ENCODE measurements at places on chromosomes 5 and 9.

DNA sequence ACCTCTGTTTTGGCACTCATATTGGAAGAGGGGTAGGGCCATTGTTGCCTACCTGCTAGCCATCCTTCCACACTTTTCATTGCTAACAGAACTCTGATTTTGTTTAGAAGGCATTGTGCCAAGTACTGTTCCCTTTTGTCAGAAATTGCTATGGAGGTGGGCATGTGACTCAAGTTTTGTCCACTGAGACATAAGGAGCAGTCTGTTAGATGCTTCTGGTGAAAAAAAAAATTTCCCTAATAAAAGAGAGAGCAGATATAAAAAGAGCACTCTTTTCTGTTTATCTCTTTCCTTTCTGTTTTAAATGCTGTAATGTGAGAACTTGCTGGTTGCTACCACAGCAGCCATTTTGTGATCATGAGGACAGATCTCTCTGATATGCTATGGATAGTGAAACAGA lies 21.9 kb upstream of the THG1L start:
- DNase-seq, result no peak

DNA sequence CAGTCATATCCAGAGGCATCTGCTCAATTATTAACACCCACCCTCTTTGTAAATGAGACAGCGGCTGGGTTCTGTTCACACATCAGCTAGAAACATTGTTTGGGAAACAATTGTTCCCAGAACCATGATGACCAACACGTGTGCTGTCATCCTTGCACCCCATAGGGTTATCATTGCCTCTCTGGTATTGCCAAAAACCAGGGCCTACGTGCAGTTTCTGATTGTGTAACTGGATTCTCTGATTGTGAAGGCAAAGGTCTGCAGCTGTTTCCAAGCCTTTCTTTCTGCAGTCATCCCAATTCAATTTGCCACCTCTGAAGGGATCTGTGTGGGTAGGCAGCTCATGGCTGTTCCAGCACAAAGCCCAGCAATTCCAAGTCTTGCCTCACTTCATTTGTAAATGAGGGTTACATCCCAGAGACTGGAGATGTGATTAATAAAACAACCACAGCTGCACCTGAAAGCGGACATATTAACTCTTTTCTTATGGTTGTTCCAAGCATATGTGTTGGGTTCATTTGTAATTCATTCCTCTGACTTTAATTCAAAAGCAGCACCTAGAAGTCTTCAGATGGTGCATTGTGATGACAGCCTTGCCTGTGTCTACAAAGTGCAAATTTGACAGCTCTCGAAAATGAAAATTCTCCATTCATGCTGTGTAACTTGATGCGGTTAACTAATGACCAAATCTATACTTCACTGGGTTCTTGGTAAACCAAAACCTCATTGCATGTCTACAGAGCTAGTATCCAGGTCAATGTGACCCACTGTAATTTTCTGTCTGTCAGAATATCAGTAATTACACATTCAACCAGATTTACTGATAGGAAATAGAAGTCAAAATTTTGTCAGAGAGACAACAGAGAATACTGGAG lies 66.6 kb downstream of the YIPF5 start:
- no peak for DNase-seq

- no peak for DNase-seq
These were observed 119.0 kb upstream of the DAPK1 start for GRCh38 chr9:87378676-87379075.

DNA sequence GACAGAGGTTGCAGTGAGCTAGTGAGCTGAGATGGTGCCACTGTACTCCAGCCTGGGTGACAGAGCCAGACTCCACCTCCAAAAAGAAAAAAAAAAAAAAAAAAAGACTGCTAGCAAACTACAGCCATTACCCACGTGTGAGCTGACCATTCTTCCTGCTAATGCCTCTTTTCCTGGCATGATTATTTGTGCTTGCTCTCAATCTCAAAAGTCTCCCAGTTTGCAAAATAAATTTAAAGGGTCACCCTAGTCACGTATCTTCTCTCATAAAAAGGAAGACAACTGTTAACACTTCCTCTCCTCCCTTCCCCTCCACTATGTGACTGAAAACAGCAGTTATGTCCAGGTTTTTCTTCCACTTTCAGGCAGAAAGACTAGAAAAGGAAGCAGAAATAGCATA lies 37.2 kb downstream of the TRIM36 start:
- DNase-seq, result no peak

DNA sequence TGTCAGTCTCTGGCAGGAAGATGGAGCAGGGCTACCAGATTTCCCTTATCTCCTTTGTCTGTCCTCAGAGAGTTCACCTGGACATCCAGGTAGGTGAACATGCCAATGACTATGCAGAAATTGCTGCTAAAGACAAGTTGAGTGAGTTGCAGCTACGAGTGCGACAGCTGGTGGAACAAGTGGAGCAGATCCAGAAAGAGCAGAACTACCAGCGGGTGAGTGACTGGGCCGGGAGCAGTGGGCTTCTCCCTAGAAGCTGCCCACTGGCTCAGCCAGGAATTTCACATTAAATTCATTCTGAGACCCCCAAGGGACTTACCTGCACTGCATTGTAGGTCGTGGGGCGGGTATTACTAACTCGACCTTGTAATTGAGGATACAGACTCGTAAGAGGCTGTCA lies 2.1 kb downstream of the TMED9 start:
- DNase-seq, result no peak

DNA sequence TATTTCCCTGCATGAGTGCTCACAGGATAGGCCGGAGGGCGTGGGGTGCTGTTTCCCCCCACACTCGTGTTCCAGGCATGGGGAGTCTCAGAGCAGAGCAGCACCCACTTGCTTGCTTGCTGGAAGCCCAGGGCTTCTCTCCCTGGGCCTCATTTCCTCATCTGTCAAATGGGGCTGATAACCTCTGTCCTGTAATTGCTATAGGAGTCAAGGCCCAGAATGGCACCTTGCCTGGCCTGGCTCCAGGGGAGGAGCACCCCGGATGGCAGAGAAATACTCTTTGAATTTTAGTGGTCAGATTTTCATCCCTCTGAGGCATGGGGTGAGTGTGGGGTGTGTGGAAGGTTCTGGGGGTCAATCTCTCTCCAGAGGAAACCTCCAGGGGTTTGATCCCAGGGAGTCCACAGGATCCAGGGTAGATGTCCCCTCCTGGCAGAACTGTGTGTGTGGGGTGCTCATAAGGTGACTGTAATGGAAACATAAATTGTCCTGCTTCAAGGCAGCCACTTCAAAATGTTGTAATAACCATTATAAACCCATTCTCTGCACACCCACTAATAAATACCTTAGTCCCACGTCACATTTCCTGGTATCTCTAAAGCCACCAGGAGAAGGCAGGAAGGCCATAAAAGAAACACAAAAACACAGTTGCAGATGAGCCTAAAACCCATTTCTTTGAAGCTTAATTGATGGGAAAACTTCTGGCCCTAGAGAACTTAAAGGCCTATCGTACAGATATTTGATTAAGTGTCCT lies 272.2 kb downstream of the FSTL4 start:
- no peak for DNase-seq

DNA sequence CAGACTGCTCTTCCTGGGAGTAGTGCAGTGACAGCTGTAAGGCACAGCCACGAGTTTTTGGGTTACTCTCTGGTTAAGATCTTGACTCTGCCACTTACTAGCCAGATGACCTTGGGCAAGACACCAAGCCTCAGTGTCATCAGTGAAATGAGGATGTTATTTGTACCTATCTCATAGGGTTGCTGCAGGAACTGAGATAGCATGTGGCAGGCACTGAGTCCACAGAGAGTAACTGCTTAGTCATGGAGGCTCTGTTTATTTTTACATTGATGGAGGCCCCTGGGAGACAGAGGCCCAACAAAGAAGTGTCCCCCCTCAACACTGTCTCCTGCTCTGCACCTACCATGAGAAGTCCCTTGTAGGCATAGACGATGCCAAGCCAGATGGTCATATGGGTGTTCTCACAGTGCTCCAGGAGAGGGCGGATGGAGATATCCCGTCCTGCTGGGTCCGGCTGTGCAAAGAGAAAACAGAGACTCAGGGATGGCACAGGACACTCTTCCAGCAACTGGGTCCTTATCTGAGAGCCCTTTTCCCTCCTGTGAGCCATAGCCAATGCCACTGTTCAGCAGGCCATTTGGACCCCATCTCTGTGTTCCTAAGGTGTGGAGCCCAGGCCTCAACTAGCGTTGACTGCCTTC lies 55.4 kb upstream of the TBC1D2 start:
- DNase-seq, result no peak

- no peak for DNase-seq
These were observed 58.7 kb upstream of the NFIB start for GRCh38 chr9:14372437-14373335.

GRCh38 chr9:100573655-100574260 lies 4.1 kb upstream of the CAVIN4 start:
- DNase-seq, result no peak

DNA sequence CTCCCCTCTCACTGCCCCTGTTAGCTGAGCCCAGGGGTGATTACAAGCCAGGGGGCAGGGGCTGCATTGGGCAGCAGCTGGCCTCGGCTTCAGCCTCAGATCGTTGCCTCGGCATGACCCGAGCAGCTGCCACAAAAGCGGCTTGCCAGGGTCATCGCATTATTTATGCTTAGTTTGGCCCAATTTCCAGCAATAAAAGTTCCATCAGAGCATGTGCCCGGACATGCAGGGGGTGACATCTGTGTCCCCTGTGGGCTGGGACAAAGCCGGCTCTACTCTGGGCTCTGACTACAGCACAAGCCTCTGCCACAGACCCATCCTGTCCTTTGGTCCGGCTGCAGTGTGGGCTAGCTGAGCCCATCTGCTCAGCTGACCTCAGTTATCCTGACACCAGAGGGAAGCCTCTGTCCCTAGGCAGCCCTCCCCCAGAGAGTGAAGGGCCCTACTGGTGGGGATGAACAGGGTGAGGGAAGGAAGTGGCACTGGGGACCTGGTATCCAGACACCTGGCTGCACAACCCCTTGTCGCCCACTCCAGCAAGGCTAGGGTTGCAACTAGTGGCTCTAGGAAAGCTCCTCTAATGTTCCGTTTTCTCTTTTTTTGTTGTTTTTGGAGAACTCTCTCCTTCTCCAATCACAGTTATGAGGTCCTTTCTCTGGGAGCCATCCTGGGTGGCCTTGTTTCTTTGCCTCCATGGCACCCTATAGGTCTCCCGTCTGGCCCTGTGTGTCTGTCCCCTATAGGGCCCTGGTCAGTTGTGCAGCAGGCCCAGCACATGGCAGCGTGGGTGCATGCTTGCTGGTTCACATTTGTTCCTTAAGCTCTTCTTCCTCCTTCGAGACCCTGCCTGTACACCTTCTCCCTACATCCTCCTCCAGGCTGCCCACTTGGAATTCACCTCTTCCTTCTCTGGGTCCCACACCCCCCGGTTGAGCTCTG lies 13.3 kb upstream of the GADD45G start:
- DNase-seq, result no peak

GRCh38 chr5:138351517-138351916 lies 968 bp upstream of the KDM3B start:
- DNase-seq, result no peak

GRCh38 chr5:144328980-144329379 lies 158.3 kb downstream of the KCTD16 start:
- no peak for DNase-seq

GRCh38 chr5:160269017-160269416 lies 39.7 kb downstream of the FABP6 start:
- no peak for DNase-seq

DNA sequence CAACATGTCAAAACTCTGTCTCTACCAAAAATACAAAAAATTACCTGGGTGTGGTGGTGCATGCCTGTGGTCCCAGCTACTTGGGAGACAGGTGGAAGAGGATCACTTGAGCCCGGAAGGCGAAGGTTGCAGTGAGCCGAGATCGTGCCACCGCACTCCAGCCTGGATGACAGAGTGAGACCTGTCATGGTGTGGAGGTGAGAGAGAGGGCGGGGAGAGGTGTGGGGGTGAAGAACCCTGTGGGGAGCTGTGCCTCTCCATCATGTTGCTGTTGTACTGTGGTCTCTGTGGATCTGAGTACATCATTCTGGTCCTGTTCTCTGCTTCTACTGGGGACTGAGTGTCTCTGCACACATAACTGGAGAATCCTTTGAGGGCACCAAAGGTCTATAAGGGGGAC lies 11.3 kb upstream of the SLC34A1 start:
- DNase-seq, result no peak

GRCh38 chr9:117839862-117840261 lies 135.7 kb downstream of the TLR4 start:
- DNase-seq, result no peak

- DNase-seq, result no peak
These were observed 65.5 kb upstream of the PCSK5 start for GRCh38 chr9:75824816-75825568.

- DNase-seq, result no peak
These were observed 385.3 kb upstream of the RIOK2 start for GRCh38 chr5:97568382-97568781.

- DNase-seq, result no peak
These were observed 59.5 kb upstream of the PCSK1 start for GRCh38 chr5:96492459-96493047.

- peak; percentile 3 for DNase-seq
These were observed 10.2 kb upstream of the IL12B start for GRCh38 chr5:159340511-159340910.

DNA sequence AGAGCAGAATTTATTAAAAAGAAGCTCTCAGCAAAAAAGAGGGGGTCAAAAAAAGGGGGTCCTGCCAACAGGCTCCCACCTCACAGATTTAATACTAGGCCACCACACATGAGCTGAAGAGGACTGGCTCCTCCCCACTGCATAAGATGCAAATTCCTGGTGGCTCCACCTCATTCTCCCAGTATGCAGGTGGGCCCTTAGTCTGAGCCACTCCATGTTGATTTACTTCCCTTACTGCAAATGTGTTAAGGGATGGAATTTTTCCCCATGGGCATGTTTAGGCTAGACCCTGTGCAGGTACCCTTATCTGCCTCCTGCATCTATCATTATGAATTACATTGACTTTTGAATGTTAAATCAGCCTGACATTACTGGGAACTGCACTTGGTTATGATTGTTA lies 82.9 kb downstream of the ISOC1 start:
- no peak for DNase-seq

DNA sequence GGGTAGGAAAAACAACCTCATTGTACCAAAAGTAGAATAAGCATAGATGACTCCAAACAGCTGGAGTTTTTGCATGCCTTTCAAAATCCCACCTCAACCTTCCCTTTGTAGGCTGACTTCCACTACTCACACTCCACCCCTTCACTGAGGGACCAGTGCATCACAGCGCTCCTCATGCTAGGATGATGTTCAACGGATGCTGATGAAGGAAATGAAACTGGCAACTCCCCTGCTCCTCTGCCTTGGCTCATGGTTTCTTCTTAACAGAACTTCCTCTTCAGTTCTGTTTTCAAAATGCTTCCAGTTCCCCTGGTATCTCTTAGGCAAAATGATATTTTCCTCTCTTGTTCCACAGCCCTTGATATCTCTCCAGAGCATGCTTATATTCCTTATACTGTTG lies 29.0 kb downstream of the LIFR start:
- DNase-seq, result no peak

GRCh38 chr9:27328483-27328882 lies 31.5 kb upstream of the EQTN start:
- DNase-seq, result no peak
